Right hindlimb (tissue), 1 donor: ENCODE measurements at places on chromosomes 16 and 17.

GRCh38 chr17:80761110-80761871 is 216.7 kb downstream of the RPTOR start:
- DNase-seq: no peak

GRCh38 chr16:25912321-25912720 is 220.6 kb downstream of the HS3ST4 start:
- no peak for DNase-seq

- DNase-seq: no peak
Measured at GRCh38 chr17:63647065-63647725, 25.0 kb downstream of the MAP3K3 start.

- DNase-seq: peak; percentile 4
Measured at GRCh38 chr16:87054856-87055255, 262.3 kb downstream of the C16orf95 start.

GRCh38 chr17:19343671-19344151 is 18.8 kb downstream of the B9D1 start:
- DNase-seq: peak; percentile 25

DNA sequence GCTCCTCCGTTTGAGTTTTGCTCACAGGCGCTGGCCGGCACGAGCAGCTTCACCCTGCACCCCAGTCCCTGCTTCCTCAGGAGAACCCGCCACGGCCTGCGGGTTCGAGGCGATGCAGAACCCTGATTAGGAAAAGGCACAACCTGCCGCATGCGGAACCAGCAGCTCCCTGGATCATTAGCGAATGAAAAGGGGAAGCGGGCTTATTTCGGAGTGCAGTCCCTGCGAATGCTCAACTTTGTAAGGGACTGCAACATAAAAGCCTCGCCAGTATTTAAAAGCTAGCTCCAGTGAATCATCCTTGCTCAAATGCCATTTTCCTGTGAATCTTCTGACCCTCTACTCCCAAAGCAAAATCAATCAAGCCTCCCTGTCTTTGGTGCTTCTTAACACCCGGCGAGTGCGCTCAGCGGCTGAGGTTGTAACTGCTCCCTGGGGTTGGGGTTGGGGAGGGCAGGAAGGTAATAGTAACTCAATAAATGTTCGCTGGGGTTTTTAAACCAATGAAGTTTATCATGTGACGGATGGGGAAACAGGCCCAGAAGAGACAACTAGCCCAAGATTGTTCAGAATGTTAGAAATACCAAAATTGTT is 678 bp upstream of the AKAP10 start:
- no peak for DNase-seq

- no peak for DNase-seq
Measured at GRCh38 chr16:68368301-68368888, 57.6 kb downstream of the PRMT7 start.
